NCI-H2171 (cell line): ENCODE measurements at places on chromosomes 12 and 14.

GRCh38 chr14:100490252-100490651 is 97.0 kb downstream of the BEGAIN start:
- no peak for DNase-seq

DNA sequence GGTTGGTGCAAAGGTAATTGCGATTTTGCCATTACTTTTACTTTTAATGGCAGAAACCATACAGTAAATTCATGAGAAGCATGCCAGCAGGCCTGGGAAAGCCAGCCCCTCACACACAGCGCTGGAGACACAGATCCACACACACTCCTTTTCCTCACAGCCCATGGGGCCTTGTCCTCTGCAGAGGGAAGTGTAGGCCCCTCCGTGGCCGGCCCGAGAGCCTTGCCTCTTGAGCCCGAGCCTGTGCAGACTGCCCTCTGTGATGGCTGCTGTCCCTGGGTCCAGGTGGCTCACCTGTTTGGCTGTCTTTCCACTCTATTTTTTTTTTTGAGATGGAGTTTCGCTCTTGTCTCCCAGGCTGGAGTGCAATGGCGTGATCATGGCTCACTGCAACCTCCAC is 39.3 kb downstream of the XRCC3 start:
- DNase-seq: no peak

DNA sequence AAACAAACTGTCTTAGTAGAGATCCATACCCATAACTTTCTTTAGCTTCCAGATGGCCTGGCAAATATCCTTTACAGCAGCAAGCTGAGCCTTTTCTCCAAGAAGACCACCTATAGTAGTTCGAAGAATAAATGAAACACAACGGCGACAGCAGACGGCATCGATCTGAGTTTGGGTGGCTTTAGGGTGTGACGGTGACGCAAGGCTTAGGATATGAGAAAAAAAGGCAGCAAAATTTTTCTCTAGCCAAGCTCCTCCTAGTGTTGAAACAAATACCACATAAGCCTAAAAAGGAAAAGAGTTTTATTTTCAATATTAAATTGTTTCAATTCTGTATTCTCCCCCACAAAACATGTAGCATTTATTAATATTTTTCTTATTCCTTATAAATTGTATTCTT is 33.3 kb downstream of the HEATR5A start:
- DNase-seq: no peak

- DNase-seq: no peak
These were observed 4.9 kb upstream of the PLXNC1 start for GRCh38 chr12:94143438-94143837.

- no peak for DNase-seq
These were observed 322.9 kb downstream of the BCL11B start for GRCh38 chr14:98949051-98949450.

DNA sequence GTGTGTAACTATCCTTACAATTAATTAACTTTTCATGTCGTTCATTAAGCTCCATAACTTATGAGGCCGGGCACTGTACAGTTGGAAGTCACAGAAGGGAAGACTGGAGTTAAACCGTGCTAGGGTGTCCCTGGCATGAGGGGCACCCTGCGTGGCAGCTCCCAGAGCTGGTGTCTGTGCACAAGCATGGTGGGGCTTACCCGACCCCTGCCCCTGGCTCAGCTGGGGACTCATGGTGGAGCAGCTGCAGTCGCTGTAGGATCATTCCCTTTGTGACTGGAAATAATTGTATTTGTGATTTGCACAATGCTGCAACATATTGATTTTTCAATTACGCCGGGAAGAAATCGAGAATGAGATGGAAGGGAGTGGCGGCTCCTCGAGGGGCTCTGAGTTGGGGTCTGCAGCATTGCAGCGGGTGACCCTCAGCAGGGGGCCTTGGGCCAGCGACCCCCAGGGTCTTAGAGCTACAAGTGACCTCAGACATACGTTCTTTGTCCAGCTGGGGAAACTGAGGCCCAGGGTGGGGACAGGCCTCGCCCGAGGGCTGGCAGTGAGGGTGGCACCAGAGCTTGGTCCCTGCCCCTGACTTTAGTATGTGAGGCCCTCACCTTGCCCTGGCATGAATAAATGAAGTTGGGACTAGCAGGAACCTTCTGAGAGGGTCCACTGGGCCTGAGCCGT is 125.4 kb downstream of the KIF26A start:
- DNase-seq: no peak

DNA sequence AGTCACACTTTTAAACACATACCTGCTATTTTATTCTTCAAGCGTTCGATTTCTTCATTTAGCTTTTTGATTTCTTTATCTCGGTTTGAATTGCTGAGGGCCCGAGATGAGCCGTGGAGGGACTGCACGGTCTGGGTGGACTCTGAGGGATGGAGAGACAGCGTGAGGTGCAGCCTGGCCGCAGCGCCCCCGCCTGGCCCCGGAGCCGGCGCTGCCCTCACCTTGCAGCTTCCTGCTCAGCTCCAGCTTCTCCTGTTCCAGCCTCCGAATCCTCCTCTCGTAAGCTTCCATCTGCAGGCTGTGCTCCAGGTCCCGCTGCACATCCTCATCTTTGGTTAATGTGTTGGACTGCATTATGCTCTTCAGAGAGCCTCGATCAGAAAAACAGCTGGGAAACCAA is 53.2 kb downstream of the AMN start:
- no peak for DNase-seq

DNA sequence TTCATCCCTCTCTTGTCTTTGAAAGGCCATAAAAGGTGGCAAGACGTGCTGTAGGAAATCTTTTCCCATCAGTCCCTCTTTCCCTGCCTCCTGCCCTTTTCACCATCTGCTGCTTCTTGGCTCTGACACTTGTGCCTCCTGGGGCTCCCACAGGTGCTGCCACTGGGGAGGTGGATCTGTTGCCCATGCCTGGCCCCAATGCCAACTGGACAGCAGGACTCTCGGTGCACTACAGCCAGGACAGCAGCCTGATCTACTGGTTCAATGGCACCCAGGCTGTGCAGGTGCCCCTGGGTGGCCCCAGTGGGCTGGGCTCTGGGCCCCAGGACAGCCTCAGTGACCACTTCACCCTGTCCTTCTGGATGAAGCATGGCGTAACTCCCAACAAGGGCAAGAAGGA is 6.5 kb downstream of the CLSTN3 start:
- DNase-seq: no peak

GRCh38 chr14:27410981-27411380 is 813.1 kb upstream of the NOVA1 start:
- no peak for DNase-seq

DNA sequence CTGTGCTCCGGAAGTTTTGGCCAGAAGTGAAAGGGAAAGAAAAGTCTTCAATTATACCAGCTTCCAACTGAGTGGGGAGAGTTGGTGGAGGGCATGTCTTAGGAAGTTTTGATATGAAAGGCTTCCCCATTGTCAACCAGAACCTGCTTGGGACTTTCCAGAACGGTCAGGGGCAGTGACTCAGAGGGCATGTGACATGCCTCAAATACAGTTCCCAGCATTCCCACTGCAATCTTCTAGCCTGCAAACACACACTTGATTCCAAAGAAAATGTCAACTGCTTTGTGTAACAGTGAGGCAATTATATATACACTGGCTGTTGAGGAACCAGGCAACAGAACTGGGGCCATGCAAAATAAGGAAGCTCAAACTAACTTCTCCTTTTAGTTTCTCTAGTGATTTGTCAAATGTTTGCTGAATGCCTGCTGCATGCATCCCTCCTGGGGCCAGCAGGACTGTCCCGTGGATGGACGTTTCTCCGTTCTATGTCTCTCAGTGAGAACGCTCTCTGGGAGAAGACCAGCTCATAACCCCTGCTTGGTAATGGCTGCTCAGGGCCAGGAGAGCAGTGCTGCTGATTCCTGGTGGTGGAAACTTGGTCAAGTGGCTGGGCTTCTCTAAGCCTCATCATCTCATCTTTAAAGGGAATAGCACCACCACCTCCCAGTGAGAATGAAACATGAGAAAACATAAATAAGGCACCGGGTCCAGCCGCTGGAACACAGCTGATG is 18.3 kb downstream of the SLC25A47 start:
- no peak for DNase-seq

DNA sequence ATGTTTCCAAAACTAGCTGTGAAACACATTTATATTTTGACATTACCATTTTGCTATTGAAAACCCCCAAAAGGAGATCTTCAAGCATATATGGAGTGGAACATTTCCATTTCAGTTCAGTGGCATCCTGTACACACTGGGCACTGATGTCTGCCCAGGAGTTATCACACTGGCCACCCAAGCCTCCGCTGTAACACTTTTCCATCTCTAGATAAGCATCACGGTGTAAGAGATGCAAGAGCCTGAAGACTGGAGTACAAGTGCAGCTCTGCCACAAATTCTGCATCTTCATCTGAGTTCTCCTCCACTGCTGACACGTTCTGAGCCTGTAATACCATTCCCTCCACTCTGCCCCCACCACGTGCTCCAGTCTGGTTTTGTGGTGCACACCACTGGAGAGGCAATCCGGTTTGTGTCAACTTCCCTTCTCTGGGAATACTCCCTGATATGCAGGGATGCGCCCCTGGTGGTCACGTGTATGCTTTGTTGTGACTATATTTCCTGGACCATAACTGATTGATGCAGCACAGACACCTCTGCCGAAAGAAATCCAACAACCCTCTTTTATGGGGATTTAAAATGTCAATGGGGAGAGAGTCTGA is 12.7 kb downstream of the SPTLC2 start:
- DNase-seq: peak; percentile 17

- no peak for DNase-seq
These were observed 6.1 kb downstream of the RBM19 start for GRCh38 chr12:113960030-113960429.

- no peak for DNase-seq
These were observed 97.8 kb upstream of the PDE3A start for GRCh38 chr12:20270557-20270956.

- DNase-seq: no peak
These were observed 2.9 kb upstream of the CLEC2A start for GRCh38 chr12:9935026-9935425.

- DNase-seq: no peak
These were observed 1231.2 kb upstream of the FLRT2 start for GRCh38 chr14:84298663-84299195.

DNA sequence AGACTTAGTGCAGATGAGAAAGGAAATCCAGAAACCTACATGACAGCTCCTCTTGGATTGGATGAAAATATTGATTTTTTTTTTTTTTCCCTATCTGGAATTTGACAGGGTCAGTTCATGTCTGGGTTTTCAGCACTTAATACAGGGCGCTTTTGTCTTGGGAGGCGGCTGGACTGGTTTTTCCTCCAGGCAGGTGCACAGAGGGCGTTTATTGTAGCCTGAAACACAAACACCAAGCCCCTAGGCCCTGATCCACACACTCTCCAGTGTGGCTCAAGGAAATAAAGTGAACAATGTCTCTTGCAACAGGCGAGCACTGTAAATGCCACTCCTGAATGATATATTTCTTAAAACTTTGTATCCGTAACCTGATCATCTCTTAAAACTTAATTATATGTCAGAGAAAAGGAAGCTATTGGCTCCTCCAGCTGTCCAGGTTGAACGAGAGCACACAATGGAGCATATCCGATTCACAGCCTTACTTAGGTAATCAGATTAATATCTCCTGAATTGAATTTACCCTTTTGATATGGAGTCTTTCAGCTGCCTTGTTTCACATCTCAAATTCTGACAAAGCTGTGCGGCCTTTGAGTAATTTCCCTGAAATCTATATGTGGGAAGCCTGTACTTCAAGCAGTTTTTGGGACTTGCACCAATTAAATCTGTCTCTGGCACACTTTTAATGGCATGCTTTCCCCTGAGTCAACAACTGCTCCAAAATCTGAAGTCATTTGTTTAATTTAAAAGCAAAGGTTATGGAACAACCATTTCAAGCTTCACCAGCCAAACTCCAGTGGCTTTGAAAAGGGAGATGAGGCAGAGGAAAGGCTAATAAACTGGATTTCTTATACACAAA is 485.7 kb downstream of the ZFP36L1 start:
- DNase-seq: no peak

DNA sequence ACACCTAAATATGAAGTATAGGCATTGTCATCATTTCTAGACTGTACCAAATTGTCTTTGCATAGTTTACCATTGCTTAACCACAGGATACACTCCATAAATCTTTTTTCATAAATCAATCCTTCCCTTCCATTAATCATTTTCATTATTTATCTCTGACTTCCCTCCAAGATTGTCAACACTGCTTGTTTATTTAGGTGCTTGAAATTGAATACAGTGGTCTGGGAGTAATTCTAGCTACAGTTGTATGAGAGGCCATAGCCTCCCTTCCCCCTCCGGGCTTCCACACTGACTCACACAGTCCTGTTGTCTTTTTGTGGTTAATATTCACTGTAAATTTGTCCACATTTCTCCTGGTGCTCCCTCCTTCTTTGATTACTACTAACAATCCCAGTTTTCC is 114.2 kb upstream of the ARID2 start:
- DNase-seq: no peak

GRCh38 chr14:74663884-74664283 is 49.0 kb downstream of the AREL1 start:
- no peak for DNase-seq

- DNase-seq: no peak
These were observed 254.9 kb upstream of the TMEM132C start for GRCh38 chr12:128012110-128012509.

GRCh38 chr12:100141666-100141997 is 1.0 kb downstream of the BLTP3B start:
- DNase-seq: no peak

DNA sequence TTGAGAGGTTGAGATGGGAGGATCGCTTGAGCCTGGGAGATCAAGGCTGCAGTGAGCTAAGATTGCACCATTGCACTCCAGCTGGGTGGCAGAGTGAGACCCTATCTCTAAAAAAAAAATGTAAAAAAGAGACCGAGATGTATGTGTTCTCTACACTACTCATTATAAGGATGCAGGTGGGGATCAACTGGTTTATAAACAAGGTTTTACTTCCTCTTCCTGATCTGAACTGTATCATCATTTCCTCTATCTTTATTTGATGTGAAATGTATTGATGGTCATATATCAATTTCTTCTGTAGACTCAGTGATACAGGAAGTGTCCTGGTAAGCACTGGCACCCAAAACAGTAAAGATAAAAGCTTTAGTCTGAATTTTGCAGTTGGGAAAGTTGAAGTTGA is 20.1 kb upstream of the USP44 start:
- no peak for DNase-seq

GRCh38 chr12:89405626-89406345 is 53.5 kb upstream of the DUSP6 start:
- no peak for DNase-seq

- no peak for DNase-seq
These were observed 91.1 kb downstream of the PLXNC1 start for GRCh38 chr12:94239332-94239993.

DNA sequence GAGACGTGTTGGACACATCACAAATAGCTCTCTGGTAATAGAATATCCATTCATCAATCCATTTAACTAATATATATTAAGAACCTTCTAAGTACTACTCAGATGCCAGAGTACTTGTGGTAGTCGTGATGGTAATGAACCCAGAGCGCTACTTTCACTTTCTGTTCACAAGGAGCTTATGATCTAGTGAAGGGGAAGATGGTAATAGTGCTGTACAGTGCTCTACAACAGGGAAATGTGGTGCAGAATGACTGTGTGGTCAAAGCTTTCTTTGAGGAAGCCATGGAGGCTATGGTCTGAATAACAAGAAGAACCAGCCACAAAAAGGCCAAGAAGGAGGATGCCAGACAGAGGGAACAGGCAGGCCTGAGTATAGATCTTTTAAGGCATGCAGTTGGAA is 212.0 kb downstream of the PTPRO start:
- DNase-seq: no peak

GRCh38 chr14:36989806-36990205 is 182.6 kb downstream of the SLC25A21 start:
- no peak for DNase-seq

GRCh38 chr12:75476071-75476470 is 4.5 kb upstream of the GLIPR1 start:
- DNase-seq: no peak

- DNase-seq: no peak
These were observed 293.2 kb upstream of the CRY1 start for GRCh38 chr12:107386569-107386968.
